Stimulated activated CD4-positive, alpha-beta T cell treated with anti-CD3 and anti-CD28 coated beads, TNF-alpha, amount 100 ng/mL, for 1 hour (primary cell): ENCODE measurements at places on chromosomes 4 and X.

DNA sequence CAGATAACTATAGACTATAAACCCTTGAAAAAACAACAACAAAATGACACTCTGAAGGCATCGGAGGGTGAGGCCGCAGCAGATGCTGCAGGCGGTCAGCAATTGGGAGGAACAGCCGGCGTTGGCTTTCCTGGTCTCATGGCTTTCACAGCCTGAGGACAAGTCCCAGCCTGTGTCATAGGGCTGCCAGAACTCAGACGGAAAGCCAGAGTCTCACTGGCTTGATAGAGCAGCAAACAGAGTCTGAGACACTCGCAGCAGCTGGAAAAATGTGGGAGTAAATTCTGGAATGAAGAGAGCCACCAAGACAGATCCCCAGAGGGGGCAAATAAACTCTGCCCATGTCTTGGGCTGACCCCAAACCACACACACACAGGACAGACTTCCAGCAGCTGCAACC lies 86.3 kb downstream of the PPP2R2C start:
- DNase-seq: no peak

GRCh38 chrX:133741303-133741702 lies 244.1 kb downstream of the GPC3 start:
- no peak for DNase-seq

DNA sequence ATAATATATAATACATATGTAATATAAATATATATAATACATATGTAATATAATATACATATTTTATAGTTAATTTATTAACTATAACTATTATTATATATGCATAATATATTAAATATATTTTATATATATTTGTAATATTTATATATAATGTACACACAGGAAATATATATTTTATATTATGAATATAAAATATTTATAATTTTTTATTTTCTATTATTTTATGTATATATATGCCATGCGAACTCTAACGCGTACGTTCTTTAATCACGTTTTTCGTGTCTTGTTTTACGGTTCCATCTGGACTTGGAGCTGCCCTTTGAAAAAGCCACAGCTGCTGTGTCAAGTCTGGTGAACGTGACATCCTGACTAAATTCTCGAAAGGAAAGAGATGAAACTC lies 332.1 kb downstream of the ASMT start:
- no peak for DNase-seq

GRCh38 chr4:141480950-141481349 lies 155.4 kb upstream of the IL15 start:
- DNase-seq: no peak

DNA sequence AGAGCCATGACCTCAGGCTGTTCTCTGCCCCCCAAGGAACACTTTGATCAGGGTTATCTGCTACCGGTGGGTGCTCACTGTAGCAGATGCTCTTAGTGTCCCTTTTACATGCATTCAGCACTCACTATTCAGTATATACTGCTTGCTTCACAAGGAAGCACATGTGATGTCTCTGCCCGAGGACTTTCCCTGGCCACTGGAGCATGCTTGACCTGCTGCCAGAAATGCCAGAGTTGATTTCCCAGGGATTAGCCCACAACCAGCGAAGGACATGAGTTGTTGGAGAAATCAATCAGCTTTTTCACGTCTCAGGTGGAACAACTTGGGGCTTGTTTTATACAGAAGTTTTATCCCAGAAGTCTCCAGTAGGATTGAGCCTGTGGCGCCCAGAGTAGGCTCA lies 51.2 kb upstream of the RPS6KA3 start:
- no peak for DNase-seq

DNA sequence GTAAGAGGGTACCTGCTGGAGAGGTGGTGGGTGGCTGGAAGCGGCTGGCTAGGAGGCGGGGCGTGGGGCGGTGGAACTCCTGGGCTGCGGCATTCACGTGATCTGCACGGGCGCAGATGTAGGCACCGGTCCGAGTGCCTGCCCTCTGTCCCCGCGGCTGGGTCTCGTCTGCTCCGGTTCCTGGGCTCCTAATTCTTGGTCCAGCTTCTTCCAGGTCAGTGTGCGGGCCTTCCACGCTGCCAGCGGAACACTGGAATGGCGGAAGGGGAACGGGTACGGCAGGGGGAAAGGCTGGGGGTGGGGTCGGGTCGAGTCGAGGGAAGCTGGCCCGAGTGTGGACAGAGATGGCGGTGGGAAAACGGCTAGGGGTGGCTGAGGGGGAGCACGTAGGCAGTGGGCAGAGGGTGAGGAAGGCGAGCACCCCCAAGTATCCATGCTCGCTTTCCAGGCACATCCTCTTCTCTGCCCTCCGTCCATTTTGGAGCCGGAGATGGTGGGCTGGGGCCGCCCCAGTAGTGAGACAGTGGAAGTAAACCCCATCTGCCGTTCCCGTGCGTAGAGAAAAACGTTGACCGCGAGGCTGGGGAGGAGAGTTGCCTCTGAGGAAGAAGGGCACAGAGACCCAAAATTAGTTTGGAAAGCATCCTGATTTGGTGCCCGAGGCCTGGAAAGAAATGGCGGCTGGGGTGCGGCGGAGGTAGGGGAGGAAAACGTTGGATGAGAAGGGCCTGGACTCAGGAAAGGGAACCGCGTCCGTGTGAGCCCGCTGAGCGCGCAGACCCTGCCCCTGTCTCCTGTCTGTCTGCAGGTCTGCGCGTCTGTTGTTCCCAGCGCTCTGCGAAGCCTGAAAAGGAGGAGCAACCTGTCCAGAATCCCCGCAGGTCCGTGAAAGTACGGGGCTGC lies at the start of gene TCEAL4:
Gene TCEAL4, plus strand, starts transcription at position 105 of the 903 bp plus-strand sequence. CDS start 1,161 bp downstream, outside the sequence.
- no peak for DNase-seq

GRCh38 chr4:82553020-82553419 lies 8.8 kb downstream of the TMEM150C start:
- DNase-seq: no peak

- DNase-seq: no peak
Observed at GRCh38 chr4:137226900-137227299, 305.4 kb downstream of the PCDH18 start.

GRCh38 chr4:110533940-110534339 lies 58.0 kb downstream of the ENPEP start:
- DNase-seq: no peak

DNA sequence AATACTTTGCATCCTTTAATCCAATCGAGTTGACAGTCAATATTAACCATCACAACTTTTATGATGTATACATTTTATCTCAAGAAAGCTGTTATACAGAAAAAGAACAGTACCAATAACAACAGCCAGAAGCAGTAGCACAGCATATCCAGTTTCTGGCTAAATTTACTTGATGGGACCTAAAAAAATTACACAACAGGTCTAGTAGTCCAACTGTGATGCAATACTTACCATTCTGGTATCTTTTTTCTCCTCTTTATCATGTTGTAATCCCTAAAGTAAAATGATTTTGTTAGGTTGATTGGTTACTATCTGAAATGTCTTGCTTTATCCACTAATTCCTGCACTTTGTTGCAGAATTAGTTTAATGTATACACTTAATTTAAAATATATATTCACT lies 1150.6 kb downstream of the FAT4 start:
- no peak for DNase-seq

DNA sequence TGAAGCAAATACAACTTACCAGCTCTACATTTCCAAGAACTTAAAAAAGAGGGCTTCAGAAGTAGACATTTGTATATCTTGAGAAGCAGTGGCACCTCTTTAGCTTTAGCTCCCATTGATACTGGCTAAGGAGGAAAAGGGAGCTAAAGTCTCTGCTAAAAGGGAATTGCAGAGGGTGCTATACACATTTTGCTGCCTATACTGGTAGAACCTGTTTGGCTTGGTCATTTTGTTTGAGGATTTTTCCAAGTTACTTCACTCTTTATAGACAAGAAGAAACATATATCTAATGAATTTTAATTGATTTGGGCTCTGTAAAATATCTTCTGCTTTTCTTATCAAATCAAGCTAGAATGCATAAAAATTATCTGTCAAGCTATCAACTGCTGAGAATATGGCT lies 11.8 kb downstream of the PAPSS1 start:
- DNase-seq: no peak

DNA sequence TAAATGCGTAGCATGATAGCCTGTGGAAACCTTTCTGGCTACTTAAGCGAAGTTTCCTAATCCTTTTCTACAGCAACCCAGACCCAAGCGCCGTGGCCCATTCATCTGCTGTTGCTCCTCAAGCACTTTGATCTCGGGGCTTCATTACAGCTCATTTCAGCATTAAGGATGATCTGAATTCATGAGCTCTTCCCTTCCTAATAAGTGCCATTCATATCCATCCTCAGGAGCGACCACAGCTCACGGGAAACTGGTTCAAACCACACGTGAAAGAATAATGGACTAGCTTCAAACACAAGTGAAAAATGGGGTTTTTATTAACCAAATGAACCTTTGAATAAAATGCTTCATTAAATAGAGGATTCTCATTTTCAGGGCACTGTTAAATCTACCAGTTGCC lies 202.6 kb upstream of the LEF1 start:
- no peak for DNase-seq

GRCh38 chr4:54585321-54586000 lies 72.3 kb upstream of the KIT start:
- no peak for DNase-seq

- no peak for DNase-seq
Observed at GRCh38 chr4:177960566-177960965, 518.3 kb upstream of the AGA start.

DNA sequence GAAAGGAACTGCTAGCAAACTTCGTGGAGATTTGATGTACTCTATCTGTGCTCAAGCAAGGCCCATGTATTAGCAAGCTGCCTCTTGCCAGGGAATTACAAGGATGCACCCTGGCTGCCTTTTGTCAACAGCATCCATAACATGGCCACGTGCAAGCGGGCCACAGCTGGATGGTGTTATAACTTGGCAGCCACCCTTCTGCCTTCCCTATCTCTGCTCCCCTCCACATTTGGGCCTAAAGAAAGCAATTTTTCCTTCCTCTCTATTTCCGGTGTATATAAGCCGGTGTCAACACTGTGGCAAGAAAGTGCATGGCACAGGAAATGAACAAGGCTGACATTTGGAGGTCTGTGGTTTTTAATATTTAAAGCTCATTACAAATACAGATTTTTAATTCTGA lies 94.8 kb downstream of the CLNK start:
- no peak for DNase-seq

DNA sequence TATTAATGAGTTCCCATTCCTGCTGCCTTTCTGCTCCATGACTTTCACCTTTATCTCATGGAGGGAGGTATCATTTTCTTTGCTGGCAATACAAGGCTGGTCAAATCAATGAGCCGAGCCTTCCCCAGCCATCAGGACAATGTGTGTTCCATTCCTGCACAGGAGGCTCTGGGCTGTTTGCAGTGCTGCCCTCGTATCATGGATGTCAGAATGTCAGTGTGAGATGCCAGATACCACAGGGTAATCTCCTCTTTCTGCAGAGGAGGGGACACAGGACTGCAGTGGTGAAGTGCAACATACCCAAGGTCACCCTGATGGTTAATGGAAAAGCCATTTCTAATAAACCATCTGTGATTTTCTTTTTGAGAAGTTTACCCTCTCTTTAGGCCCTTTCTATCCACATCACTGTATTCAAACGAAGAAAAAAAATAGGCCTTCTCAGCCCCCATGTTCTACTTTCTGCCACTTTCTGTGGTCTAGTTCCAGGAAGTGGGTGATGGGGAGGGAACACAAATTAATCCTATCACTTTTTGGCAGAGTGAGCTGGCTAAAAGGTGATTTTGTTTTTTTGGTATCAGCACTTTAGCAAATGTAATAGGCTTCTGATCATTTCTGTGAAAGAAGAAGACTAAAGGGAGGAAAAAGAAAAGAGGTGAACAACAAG lies 490.2 kb upstream of the BOD1L1 start:
- DNase-seq: no peak

DNA sequence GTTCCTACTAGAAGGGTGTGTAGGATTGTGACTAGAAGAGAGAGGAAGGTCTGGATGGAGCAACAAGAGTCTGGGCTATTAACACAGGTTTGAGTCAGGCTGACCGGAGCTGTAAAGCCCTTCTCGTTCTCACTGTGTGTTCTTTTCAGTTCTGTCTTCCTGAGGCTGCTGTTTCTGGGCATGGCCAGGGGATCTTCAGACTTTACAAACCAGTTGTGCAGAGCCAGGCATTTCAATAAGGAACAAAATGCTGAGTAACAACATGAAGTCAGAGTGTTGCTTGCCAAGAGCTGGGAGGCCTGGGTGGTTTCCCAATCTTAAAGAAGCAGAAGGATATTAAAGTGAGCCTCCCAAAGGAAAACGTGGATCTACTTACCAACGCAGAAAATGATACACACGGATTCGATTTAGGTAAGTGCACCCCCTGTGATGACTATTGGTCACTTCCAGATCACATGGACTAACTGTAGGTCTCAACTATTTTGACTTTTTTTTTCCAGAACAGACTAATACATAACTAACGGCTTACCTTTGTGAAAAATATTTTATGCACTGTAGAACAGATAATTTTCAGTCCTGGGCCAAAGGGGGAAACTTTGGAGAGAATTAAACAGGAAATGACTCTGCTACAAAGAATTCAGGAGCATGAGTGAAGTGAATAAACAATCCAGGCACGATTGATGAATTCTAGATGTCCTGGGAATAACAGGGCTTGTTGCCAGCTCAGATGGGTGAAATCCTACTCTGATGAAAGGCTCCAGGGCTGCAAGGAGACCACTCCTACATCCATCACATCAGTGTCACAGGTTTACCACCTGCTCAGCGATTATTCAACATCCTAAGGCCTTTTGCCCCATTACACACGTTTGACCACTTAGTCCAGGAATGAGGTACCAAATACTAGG lies 94.5 kb downstream of the ANXA3 start:
- DNase-seq: no peak
